Neural crest cell (in vitro differentiated cells): ENCODE measurements at places on chromosomes 2 and 18. TPM values are rescaled to one million over a fixed set of nuclear protein-coding genes. Genes with fewer than 3 reads are reported as not detected.

LYPD6B gene
- not detected in 2 replicates for total RNA-seq

CD28 gene
- not detected in 2 replicates for total RNA-seq

INPP5D gene
- total RNA-seq, result 0.28 and 0.30 TPM in 2 replicates

PIK3C3 gene
- total RNA-seq, result 38.0 and 41.5 TPM in 2 replicates

DNA sequence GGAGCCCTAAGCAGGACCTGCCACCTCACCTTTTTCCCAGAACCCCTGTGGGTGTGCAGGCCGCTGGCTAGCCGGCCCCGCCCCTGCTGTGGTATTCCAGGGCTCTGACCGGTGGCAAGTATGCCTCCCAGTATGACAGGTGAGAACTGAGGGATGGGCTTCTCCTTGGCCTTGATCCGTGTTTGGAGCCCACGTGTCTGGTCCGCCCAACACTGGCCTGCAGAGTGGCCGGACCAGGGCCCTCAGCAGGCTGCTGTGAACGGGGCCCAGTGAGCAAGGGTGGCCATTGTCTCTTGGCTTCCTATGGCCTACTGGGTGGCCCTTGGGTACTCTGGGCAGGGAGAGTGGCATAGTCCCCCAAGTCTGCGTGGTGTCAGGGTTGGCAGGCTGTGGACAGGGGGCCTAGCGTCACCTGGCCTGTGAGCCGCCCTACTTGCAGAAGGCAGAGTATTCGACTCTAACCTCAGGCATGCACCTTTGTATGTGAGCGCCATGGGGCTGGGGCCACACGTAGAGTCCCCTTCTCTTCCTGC, 1.8 kb downstream of the RNPEPL1 start:
- H3K4me3 ChIP-seq, result no peak overlapping the region
- DNase-seq, result no peak
- H3K27ac ChIP-seq, result no peak overlapping the region
- peaks cover 17% of the 10 kb centered on the region for H3K4me1 ChIP-seq
- H3K36me3 ChIP-seq, result no peaks in the 10 kb centered on the region

DNA sequence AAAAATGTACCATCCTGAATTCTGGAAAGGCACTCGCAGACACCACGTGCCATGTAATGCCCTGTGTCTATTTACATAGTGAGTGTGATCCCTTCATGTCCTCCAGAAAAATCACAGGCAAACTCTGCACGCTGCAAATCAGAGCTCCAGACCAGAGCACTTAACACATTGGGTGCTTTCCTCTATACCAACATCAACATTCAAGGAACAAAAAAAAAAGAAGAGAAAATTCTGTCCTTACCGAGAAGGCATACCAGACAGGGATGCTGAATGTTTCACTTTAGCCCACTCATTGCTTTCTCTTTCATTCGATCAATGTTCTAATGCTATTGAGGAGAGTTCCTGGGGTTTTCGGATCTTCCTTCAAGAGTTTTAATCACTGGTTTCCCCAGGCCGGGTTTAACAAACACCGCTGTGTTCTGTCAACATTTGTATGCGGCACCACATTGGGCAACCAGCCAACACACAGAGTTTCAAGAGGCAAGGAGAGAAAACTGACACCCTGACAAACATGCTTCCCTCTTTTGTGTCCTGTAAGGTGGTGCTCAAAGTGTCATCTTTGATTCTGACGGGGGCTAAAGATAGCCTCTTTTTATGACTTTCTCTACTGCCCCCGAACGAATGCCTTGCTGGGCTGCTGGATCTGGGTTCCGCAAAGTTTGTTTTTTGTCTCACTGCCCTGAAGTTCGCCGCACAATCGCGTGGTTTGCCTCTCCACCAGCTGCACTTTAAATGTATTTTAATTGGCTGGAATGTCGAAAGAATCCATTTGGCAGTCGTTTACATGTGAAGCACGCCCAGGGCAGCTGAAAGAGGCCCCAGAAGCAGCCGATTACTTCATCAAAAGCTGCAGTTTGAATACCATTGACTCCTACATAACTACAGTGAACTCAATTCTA, 106.4 kb upstream of the NCKAP5 start:
- no peaks in the 10 kb centered on the region for H3K27me3 ChIP-seq
- peaks cover 5% of the 10 kb centered on the region for H3K36me3 ChIP-seq
- peak; percentile 20 for DNase-seq
- H3K27ac ChIP-seq, result peak overlapping the region; percentile 97
- H3K4me3 ChIP-seq, result peak overlapping the region; percentile 86
- H3K4me1 ChIP-seq, result peaks cover 59% of the 10 kb centered on the region

GRCh38 chr2:233006648-233007047, 6.4 kb downstream of the NGEF start:
- no peaks in the 10 kb centered on the region for H3K27me3 ChIP-seq
- no peaks in the 10 kb centered on the region for H3K4me1 ChIP-seq
- no peak overlapping the region for H3K4me3 ChIP-seq
- no peak for DNase-seq
- H3K36me3 ChIP-seq, result no peaks in the 10 kb centered on the region
- H3K27ac ChIP-seq, result no peak overlapping the region

DNA sequence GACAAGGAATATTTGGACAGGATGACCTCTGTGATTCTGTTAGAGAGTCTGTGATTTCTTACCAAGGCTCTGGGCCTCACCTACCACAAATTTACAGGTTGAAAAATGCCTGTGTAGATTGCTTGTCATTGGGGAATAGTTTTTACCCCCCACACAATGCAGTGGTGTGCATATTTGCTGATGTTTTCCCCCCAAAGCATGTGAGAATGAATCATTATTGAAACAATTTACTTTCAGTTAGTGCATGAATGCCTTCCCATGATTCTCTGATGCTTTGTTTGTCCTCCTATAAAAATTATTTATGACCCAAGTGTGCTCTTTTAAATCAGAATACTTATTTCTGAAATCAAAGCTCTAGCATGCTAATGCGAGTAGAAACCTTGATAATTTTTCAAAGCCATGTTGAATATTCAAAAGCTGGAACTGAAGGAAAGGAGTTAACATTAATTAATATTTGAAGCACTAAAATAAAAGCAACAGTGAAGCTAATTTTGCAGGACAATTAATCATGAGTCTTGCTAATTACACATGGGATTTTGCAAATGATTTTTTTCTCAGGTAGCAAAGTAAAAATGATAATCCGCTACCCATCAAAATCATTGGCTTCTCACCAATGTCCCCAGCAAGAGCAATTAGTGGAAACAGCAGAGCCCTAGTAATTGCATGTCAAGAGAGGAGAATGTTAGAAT, 361.2 kb upstream of the HNRNPA3 start:
- H3K36me3 ChIP-seq, result no peaks in the 10 kb centered on the region
- peaks cover 2% of the 10 kb centered on the region for H3K27me3 ChIP-seq
- H3K4me1 ChIP-seq, result no peaks in the 10 kb centered on the region
- H3K4me3 ChIP-seq, result no peak overlapping the region
- H3K27ac ChIP-seq, result no peak overlapping the region
- no peak for DNase-seq

DNA sequence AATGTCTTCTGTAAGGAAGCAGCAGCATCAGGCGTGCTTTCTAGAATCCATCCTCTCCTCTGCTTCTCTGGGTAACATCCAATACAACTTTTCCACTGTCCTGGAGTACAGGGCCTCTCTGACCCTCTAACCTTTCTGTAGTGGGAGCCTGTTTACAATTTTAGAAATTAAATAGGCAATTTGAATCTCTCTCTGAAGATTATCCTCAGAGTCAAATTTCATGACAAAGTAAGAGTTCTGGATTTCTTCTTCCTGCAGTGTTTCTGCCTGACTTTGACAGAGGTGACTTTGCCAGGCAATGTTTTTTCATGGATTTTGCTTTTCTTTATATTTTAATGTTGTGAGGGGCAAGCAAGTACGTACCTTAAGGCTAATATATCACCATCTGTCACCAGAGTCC, 558.4 kb downstream of the PARD3B start:
- H3K4me3 ChIP-seq, result no peak overlapping the region
- no peak overlapping the region for H3K27ac ChIP-seq
- H3K27me3 ChIP-seq, result no peaks in the 10 kb centered on the region
- DNase-seq, result no peak
- H3K36me3 ChIP-seq, result peaks cover 2% of the 10 kb centered on the region
- no peaks in the 10 kb centered on the region for H3K4me1 ChIP-seq

DNA sequence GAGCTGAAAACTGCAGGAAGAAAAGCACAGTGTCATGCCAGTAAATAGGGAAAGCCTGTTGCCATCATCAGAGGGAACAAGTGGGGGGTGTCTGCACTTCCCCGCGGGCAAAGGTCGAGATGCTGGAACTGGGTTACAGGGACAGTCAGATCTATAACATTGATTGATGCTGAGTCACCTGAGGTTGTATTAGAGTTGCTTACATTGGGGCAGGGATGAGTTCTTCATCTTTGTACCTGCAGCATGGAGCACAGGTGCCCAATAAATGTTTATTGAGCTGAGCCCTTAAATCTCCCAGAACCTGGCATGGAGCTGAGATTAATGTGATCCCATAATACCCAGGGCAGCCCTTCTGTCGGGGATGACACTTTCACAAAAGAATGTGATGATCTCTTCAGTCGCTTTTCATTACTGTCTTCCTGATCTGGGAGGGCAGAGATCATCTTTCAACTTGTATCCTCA, 5.9 kb upstream of the RNF152 start:
- H3K36me3 ChIP-seq, result no peaks in the 10 kb centered on the region
- no peak overlapping the region for H3K27ac ChIP-seq
- DNase-seq, result no peak
- H3K4me1 ChIP-seq, result peaks cover 15% of the 10 kb centered on the region
- peak overlapping the region; percentile 68 for H3K4me3 ChIP-seq
- H3K27me3 ChIP-seq, result peaks cover 5% of the 10 kb centered on the region

DNA sequence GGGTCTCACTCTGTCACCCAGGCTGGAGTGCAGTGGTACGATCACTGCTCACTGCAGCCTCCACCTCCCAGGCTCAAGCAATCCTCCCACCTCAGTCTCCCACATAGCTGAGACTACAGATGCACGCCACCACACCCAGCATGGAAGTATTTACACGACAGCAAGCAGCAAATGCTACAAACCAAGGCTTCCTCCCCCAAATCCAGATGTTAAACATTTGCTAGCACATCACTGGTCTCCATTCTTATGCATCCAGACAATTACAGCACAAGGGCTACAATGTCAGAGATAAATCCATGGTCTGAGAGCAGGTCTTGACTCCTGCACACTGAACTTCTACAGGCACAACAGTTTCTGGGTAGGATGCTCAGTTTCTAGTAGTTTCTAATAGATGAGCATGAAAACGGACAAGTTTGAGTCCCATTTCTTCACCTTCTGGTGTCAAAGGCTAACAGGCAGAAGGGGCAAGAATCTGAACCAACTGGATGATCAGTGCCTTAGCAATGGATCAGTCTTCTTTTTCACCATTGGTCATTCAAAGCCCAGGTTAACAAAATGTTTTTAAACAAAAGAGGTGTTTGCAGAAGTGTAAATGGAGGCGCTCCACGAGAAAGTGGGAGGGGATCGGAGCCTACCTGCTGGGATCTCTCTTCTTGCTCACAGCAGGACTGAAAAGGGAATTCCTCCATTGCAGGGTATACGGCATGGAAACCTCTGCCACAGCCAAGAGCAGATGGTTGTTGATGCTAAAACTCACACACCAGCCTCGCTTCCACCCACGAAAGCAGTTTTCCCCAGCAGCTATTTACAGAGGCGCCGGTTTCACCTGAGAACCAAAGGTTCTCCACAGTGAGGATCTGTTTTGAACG, 135.0 kb upstream of the ARL4C start:
- no peak for DNase-seq
- peaks cover 44% of the 10 kb centered on the region for H3K27me3 ChIP-seq
- H3K4me3 ChIP-seq, result no peak overlapping the region
- H3K27ac ChIP-seq, result no peak overlapping the region

- H3K27ac ChIP-seq, result no peak overlapping the region
- H3K27me3 ChIP-seq, result peaks cover 6% of the 10 kb centered on the region
- H3K4me1 ChIP-seq, result no peaks in the 10 kb centered on the region
Observed at GRCh38 chr18:69267895-69268294, 132.8 kb upstream of the DOK6 start.

DNA sequence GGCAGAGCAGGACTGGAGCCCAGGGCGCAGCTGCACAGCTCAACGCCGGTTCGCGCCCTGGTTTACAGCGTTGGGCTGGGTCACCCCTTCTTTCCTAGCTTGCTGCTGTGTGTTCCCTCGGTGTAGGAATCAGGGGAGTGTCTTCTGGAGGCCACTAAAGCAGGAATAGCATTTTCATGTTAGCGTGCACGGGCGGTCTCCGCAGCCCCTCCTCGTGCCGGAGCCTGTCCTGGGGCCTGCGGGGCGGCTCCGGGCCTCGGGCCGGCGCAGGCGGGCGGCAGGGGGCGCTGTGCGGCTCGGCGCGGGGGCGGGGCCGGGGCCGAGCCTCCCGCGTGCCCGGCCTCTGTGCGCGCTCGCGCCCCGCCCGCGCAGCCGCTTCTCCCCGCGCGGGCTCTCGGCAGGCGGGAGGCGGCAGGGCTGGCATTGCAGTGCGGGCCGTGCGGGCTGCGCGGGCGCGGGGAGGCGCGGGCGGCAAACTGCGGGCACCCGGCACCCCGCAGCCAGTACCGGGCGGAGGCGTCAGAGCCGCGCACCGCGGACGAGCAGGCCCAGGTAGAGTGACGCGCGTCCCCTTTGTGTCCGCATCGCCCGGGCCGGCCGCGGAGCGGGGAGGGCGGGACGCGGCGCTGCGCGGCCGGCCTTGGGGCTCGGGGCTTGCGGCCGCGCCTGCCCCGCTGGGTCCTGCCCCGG, at the start of gene RNF144A:
Gene RNF144A (plus strand): TSS at position 342 of the 690 bp plus-strand sequence. CDS start 79,515 bp downstream, outside the sequence.
- peaks cover 5% of the 10 kb centered on the region for H3K36me3 ChIP-seq
- H3K4me1 ChIP-seq, result peaks cover 59% of the 10 kb centered on the region
- peak; percentile 73 for DNase-seq
- peak within 1 kb of the TSS; percentile 91 for H3K4me3 ChIP-seq

- no peak for DNase-seq
- H3K27ac ChIP-seq, result no peak overlapping the region
- H3K4me1 ChIP-seq, result no peaks in the 10 kb centered on the region
- no peaks in the 10 kb centered on the region for H3K27me3 ChIP-seq
Observed at GRCh38 chr2:146615778-146616177, 1229.1 kb upstream of the ACVR2A start.
